AG20443 (cell line): ENCODE measurements at places on chromosomes 2 and 18.

DNA sequence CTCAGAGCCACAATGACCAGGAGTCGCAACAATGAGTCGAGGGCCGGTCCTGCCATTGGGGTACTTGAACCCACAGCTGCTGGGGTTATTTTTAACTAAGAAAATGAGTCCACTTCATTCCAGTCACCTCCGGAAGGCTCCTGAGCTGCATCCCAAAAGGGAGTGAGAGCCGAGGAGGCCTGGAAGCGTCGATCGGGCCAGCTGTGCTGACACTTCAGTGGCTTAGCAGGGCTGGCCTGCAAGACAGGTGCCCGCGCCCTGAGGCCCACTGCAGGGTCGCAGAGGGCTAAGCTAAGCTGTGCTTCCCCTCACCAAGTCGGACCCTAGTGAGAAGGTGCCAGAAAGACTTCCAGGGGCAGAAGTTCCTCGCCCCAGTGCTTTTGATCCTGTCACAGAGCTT lies 21.1 kb downstream of the TBC1D8 start:
- no peak for DNase-seq

- DNase-seq, result no peak
These were observed 23.8 kb downstream of the GRHL1 start for GRCh38 chr2:9975328-9975727.

DNA sequence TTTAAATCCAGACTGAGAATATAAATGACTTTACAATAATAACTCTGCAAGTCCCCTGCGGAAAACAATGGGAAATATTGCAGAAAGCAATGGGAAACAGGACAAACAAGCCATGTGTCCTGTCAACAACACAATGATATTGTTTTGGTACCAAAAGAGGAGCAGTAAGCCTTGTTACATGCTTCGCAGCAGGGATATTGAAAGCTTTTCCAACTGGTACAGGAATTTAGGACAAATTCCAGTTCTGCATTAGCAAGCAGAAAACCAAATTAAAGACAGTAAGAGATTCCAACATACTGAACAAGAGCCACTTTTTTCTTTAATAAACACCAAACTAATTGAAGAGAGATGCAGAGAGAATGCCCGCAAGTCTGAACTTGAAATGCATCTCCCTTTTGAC lies 30.0 kb downstream of the FRZB start:
- DNase-seq, result no peak

- DNase-seq, result no peak
These were observed 804.3 kb downstream of the KCNJ3 start for GRCh38 chr2:155502766-155503165.

DNA sequence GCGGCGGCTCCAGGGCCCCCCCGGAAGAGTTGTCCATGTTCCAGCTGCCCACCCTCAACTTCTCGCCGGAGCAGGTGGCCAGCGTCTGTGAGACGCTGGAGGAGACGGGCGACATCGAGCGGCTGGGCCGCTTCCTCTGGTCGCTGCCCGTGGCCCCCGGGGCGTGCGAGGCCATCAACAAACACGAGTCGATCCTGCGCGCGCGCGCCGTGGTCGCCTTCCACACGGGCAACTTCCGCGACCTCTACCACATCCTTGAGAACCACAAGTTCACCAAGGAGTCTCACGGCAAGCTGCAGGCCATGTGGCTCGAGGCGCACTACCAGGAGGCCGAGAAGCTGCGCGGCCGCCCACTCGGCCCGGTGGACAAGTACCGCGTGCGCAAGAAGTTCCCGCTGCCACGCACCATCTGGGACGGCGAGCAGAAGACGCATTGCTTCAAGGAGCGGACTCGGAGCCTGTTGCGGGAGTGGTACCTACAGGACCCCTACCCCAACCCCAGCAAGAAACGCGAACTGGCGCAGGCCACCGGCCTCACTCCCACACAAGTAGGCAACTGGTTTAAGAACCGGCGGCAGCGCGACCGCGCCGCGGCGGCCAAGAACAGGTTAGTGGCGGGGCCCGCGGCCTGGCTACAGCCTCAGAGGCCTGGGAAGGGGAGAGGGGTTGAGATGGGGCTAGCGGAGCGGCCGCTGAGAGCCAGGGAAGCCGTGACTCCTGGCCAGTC lies 965 bp downstream of the SIX3 start:
- DNase-seq, result no peak

- DNase-seq, result no peak
These were observed 10.5 kb downstream of the SCYGR4 start for GRCh38 chr2:227627769-227628168.

GRCh38 chr2:163527381-163527780 lies 208.4 kb downstream of the FIGN start:
- DNase-seq, result no peak
